ENCODE measurements at places on chromosomes 3 and 15. TPM values are rescaled to one million over a fixed set of nuclear protein-coding genes. Genes with fewer than 3 reads are reported as not detected.

The DNAJC19 gene
- polyA plus RNA-seq, result 101 TPM

The ACOX2 gene
- polyA plus RNA-seq, result 24.0 TPM

The ABHD17C gene
- polyA plus RNA-seq, result 6.6 TPM

The ZNF639 gene
- polyA plus RNA-seq, result 19.0 TPM

The SLCO3A1 gene
- 19.0 TPM for polyA plus RNA-seq

The PDZRN3 gene
- polyA plus RNA-seq, result 16.4 TPM

The CLDN18 gene
- polyA plus RNA-seq, result not detected

The FRMD5 gene
- polyA plus RNA-seq, result 2.9 TPM

The CYP8B1 gene
- not detected for polyA plus RNA-seq

The SRGAP3 gene
- 8.8 TPM for polyA plus RNA-seq

The NAA50 gene
- polyA plus RNA-seq, result 17.2 TPM

The SLC28A1 gene
- polyA plus RNA-seq, result 0.08 TPM

The CORO2B gene
- polyA plus RNA-seq, result 4.9 TPM

The DAZL gene
- not detected for polyA plus RNA-seq

The PPP2R3A gene
- polyA plus RNA-seq, result 2.1 TPM

The MYO1E gene
- 17.9 TPM for polyA plus RNA-seq

The CCR9 gene
- polyA plus RNA-seq, result not detected

The SENP2 gene
- polyA plus RNA-seq, result 7.6 TPM

The HHLA2 gene
- polyA plus RNA-seq, result 0.03 TPM

The SCAANT1 gene
- 1.6 TPM for polyA plus RNA-seq

The TMEM266 gene
- 6.4 TPM for polyA plus RNA-seq

The INSYN1 gene
- polyA plus RNA-seq, result 0.68 TPM

The LTK gene
- 1.3 TPM for polyA plus RNA-seq

Data from adrenal gland (tissue), 19 donors.